ENCODE measurements at places on chromosomes 4 and X.

- peak; percentile 70 for DNase-seq
These were observed 131.2 kb upstream of the PAK3 start for GRCh38 chrX:110964786-110965185.

DNA sequence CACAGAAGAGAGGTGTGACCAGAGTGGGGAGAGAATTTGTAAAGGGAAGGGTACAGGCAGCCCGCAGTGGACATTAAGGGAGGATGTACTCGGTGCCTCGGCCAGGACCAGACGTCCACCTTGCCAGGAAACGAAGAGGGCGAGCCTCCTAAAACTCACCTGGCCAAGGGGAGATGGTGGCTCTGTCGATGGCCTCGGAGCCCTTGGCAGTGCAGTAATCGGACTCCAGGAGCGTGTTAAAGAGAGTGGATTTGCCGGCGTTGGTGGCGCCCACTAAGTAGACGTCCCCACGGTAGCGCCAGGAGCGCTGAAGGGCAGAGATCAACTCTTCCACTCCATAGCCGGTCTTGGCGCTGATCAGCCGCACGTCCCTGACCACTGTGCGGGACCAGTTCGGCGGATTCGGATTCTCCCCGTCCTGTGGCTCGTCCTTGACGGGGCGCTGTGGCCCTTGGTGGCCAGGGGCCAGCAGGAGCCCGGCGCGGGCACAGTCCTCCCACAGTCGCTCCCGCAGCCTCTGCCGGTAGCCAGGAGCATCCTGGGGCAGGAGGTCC is 1.0 kb downstream of the NOA1 start:
- DNase-seq: no peak

GRCh38 chr4:139084804-139085093 is 69.2 kb downstream of the NOCT start:
- DNase-seq: no peak

DNA sequence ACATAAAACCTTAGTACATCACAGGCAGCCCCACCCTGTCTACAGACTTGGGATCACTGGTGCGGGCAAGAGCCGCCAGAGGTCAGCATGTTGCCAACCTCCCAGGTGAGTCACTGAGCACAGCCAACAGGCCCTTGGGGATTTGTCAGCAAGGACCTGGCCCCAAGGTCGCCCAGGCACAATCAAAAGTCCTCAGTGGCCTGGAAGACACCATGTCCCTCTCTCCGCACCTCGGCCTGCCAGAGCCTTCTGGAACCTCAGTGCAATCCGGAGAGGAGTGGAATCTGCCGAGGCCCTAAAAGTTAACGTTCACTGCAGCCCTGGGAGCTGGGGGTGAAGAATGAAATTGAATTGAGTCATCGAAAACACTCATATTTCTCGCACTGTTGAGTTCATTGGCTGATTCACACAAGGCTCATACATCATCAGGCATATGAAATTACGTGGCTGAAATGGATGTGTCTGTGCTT is 74.3 kb downstream of the WFS1 start:
- DNase-seq: no peak

- DNase-seq: no peak
These were observed 109.4 kb upstream of the MAP3K15 start for GRCh38 chrX:19624739-19625138.

- DNase-seq: no peak
These were observed 46.8 kb downstream of the NEK1 start for GRCh38 chr4:169565606-169566005.

DNA sequence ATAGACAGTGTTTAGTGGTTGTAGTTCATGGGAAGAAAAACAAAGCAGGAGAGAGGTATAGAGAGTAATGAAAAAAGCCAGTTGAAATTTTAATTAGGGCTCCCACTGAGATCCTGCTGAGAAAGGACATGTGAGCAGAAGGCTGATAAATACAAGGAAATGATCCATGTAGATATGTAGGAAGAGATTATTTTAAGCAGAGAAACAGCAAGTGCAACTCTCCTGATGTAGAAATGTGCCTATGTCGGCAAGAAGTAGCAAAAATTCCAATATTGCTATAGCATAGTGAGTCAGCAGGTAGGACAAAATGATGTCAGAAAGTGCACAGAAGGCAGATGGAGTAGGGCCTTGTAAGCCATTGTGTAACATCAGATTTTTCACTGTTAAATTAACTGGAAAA is 1027.3 kb downstream of the PCDH18 start:
- no peak for DNase-seq

GRCh38 chrX:46407753-46408130 is 137.5 kb downstream of the ZNF674 start:
- no peak for DNase-seq

DNA sequence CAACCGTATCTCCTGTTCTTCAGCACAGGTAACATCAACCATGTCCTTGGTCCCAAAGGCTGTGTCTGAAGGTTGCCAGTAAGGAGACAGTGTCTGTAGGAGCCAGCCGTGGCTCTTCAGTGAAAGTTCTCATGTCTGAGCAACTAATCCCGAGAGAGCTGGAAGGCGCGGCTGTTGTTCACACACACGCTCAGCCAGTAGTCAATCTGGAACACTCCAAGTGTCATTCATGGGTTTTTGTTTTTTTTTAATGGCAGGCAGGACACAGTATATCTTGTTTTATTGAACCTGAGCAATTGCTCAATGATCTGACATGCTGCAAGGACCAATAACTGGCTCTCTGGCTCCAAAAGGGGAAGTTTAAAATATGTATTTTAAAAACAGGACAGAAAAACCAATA is 48.4 kb upstream of the MAP3K15 start:
- no peak for DNase-seq

DNA sequence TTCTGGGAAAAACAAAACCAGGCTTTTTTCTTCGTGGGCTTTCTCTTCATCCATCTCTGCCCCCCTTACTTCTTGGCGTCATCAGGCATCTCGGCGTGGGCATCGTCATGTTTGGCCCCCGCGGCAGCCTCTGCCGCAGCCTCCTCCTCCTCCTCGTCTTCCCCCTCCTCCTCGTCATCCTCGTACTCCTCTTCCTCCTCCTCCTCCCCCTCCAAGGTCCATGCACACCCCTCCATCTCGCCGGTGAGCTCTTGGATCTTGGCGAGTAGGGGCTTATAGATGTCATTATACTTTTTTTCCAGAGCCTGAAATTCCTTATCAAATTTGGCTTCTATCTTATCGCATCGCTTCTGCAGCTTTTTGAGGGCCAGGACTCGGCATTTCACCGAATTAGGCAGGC is 488 bp downstream of the NAP1L5 start:
- peak; percentile 38 for DNase-seq

DNA sequence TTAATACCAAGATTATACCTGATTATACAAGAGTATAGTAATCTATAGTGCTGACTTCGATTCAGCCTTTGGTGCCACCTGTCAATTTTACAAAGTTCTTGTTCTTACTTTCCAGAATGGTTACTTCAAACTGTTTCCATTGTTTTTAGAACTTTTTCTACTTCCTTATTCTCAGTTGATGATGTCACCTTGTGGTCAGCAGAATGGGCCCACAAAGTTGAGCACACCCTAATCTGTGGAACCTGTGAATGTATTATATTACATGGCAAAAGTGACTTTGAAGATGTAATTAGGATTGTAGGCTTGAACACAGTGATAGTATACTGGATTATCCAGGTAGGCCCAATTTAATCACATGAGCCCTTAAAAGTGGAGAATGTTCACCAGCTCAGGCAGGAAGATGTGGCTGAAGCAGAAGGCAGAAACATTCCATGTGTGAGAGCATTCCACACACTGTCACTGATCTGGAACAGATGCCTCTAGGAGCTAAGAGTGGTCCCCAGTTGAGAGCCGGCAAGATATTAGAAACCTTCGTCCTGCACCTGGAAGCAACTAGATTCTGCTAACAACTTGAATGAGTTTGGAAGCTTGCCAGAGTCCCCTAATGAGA is 6.3 kb upstream of the SGMS2 start:
- DNase-seq: no peak

DNA sequence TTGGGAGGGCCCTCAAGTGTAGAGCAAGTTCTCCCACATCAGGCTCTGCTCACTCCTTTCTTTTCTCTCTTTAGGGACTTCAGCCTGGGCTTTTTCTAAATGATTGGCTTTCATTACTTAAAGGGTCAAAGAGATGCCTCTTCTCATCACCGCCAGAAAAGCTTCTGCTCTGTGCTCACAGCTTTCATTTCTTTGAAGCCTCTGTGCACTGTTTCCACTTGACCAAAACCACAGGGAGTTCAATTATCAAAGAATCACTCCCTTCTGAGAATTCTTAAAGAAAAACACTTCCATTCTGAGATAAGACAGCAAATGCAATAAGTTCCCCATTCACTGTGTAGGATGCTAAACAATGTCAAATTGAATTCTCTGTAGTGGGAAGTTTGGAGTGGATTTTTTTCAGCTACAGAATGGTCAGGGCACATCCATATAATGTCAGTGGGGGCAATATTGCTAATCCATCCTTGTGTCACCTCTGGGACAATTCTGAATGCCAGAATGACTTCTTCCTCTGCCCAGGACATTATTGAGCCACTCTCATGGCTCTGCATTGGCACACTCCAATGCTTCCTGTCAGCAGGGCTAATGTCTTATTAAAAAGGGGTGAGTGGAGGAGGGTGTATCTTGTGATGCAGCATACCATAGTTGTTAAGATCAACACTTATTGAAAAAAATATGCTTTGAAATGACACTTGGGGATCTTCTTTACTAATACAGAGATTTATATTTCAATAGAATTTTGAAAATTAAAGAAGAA is 217.6 kb downstream of the SNCA start:
- no peak for DNase-seq

DNA sequence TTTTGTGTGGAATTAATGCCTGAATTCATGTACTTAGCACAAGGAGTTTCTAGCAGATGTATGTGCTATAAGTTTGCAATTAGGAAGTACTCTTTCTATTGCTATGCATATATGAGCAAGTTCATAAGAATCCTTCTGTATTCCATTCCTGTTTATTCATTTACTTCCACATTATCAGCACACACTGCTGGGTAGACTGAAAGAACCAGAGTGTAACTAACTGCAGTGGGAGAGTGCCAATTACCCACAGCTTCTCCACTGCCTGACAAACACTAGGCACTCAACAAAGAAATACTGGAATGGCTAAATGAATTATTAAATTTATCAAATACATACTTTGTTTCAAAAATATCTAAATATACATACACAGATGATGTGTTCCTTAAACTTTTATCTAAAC is 219.6 kb downstream of the CAMK2D start:
- no peak for DNase-seq

DNA sequence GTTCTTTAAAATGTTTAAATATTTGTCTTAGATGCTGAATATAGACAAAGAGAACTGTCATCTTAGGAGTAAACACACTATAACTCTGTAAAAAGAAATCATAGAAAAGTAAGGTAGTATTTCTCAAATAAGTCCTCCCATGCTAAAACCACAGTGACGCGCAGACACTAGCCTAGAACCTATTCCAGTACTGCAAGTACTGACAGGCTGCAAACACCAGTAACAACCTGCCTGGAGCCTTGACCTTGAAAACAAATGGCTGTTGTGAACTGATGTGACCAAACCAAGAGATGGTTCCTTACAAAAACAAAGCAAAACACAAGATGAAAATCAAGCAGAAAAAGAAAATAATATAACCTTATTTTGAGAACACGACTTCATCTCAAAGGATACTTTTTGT is 8.5 kb downstream of the TIFA start:
- DNase-seq: no peak

GRCh38 chr4:6128221-6128850 is 72.0 kb downstream of the JAKMIP1 start:
- no peak for DNase-seq

- no peak for DNase-seq
These were observed 698 bp downstream of the AFF1 start for GRCh38 chr4:86935566-86935852.

DNA sequence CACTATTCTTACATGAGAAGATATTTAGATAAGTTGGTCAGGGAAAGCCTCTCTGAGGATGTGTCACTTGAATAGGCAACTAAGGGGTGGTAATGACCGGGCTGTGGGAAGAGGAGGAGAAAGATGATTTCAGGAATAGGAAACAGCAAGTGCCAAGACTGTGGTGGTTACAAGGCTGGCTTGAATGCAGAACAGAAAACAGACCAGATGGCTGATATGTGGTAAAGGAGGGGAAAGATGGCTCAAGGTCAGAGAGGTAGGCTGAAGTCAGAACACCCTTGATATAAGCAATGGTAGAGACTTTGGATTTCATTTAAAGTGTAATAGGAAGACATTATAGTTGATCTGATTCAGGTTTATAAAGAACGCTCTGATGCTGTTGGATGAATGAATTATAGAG is 15.0 kb downstream of the TLR7 start:
- DNase-seq: no peak

GRCh38 chr4:6445403-6446129 is 26.8 kb downstream of the PPP2R2C start:
- DNase-seq: no peak

GRCh38 chr4:85393201-85393600 is 81.7 kb upstream of the ARHGAP24 start:
- no peak for DNase-seq

DNA sequence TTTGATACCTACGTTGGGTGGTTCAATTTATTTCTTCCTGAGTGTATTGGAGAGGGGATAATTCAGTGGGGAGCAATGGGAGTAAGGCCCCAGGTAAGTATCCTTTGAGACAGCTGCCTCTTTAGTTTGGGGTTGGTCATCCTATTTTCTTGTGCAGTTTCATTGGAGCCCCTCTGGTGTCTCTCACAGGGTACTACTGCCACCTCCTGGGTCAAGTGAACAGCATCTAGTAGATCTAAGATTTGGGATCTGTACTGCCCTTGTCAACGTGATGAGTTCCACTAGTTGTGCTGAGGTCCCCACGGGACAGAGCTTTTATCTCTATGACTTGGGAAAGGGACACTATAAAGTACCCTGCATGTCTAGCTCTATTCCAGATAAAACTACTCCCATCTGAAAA is 80.6 kb downstream of the PBDC1 start:
- DNase-seq: peak; percentile 47

DNA sequence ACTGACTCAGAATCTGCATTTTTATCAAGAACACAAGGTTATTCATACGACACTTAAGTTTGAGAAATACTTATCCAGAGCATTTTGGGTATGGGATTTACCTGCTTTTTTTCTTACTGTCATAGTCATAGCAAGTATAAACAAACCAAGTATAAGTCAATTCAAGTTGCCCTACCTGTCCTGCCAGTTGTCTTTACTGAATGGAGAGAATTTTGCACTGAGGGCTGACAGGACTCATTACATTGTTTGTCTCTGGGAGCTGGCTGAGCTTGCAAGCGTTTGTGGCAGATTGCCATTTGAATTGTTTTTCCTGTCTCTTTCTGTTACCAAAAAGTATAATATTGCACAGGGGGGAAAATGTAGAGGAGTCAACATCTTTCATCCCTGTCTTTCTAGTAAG is 278.9 kb upstream of the MAGEC2 start:
- DNase-seq: no peak

GRCh38 chr4:2733001-2733843 is 22.9 kb downstream of the TNIP2 start:
- no peak for DNase-seq
